ENCODE measurements at places on chromosomes 2 and 18.

- peak; percentile 36 for DNase-seq
Measured at GRCh38 chr18:32549248-32550110, 78.8 kb upstream of the GAREM1 start.

- no peak for DNase-seq
Measured at GRCh38 chr2:95354925-95355324, 47.6 kb upstream of the FAHD2A start.

DNA sequence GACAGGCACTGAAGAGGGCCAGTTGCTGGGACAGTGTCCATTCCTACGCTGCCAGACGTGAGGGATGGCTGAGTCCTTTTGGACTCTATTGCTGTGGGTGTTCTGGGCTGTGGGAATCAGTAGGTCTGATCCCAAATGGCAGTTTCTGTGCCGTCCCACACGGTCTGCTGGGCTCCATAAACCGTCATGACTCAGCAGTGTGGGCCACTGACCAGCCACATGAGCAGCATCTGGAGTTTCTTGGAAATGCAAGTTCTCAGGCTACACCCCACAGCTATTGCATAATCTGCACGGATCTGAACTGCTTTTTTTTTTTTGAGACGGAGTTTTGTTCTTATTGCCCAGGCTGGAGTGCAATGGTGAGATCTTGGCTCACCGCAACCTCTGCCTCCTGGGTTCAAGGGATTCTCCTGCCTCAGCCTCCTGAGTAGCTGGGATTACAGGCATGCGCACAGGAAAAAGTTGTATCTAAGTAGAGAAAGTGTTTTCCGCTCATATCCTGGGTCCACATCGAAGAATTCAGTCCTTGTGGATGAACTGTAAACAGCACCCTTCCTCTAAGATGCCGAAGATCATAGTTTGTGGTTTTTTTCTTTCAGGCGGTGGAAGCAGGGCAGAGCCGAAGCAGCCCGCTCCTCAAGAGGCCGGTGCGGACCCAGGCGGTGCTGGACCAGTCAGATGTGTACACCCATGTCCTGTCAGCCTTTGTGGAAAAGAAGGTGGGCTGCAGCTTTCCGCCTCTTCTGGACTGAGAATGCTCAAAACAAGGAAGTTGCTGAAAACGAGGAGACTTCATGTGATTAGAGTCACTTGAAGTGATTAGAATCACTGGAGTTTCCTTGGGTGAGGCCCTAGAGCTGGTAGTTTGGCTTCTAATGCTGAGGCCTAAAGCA, 25.5 kb downstream of the RMC1 start:
- peak; percentile 26 for DNase-seq

DNA sequence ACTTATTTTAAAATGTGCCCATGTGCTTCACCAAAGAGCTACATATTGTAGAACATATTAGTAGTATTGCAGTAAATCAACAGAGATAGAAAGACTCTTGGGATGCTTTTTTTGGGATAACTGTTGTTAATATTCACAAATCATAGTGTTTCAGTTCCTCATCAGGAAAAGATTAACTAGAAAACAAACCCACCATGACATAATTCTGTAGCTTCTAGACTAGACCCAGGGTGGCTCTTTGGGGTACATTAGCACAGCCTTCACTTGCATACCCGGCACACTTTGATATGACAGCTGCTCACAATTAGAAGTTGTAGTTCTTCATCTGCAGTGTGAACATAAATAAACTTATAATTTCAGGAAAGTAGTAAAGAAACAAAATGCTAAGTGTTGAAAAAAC, 154.2 kb downstream of the ATP9B start:
- DNase-seq: no peak

- DNase-seq: no peak
Measured at GRCh38 chr2:167430447-167430846, 542.2 kb downstream of the XIRP2 start.

GRCh38 chr2:144346229-144346628, 173.7 kb downstream of the ZEB2 start:
- no peak for DNase-seq

GRCh38 chr2:219636941-219637841, 9.8 kb downstream of the SLC4A3 start:
- DNase-seq: no peak

GRCh38 chr2:19574778-19575260, 216.4 kb upstream of the OSR1 start:
- no peak for DNase-seq

DNA sequence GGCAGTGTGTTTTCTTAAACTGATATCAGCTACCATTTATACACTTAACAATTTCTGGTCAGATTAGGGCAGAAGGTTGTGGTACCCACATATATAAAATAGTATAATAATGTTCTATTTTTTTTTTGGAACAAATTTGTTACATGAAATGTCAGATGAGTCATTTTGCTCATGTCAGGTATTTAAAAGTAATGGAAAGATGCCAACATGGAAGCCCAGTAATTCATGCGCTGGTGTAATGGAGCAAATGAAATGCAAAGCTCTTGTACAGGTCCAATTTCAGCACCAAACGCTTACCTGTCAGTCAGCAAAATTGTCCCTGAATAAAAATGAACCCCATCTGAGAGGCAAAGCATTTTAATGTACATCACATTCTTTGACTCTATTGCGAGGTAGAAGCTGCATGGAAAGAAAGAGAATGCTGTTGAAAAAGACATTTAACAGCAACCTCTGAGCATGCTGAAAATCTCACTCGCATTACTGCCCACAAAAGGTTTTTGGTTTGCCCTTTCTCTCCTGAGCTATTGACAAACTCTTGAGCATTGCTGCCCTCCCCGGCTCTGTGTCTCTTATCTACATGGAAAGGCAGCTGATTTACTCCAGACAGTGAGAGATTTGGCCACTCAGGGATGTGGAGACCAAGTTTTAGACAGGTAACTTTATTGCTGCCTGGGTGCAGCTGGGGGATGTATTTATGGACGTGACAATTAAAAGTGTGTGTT, 217.5 kb downstream of the CAMKMT start:
- no peak for DNase-seq

GRCh38 chr2:11420190-11420589, 45.8 kb downstream of the E2F6 start:
- DNase-seq: no peak

Data from substantia nigra (tissue), 51 donors.